ENCODE measurements at places on chromosomes 16 and 17. TPM values are rescaled to one million over a fixed set of nuclear protein-coding genes. Genes with fewer than 3 reads are reported as not detected.

The RAD51D gene
- total RNA-seq = 9.7 TPM

The NUPR1 gene
- 5.4 TPM for total RNA-seq

The NDEL1 gene
- total RNA-seq = 50.5 TPM

The RNF222 gene
- not detected for total RNA-seq

The GNGT2 gene
- not detected for total RNA-seq

The CTF1 gene
- 2.7 TPM for total RNA-seq

The NFATC3 gene
- 12.4 TPM for total RNA-seq

The KCNH4 gene
- not detected for total RNA-seq

The TNS4 gene
- total RNA-seq = not detected

The CTRB2 gene
- not detected for total RNA-seq

The TIMP2 gene
- 133 TPM for total RNA-seq

The SPIRE2 gene
- total RNA-seq = 1.4 TPM

The ELMO3 gene
- total RNA-seq = 0.42 TPM

The PIRT gene
- total RNA-seq = not detected

The HBA2 gene
- not detected for total RNA-seq

The ROGDI gene
- 28.5 TPM for total RNA-seq

The CD300LB gene
- total RNA-seq = not detected

The MEOX1 gene
- total RNA-seq = not detected

The NACA2 gene
- total RNA-seq = not detected

The NSF gene
- 78.7 TPM for total RNA-seq

The MARCHF10 gene
- not detected for total RNA-seq

The SULT1A4 gene
- total RNA-seq = not detected

The KRT17 gene
- total RNA-seq = 2.8 TPM

The RAD51C gene
- 24.4 TPM for total RNA-seq

The RAMP2 gene
- not detected for total RNA-seq

The CDRT15 gene
- total RNA-seq = not detected

The TAT gene
- not detected for total RNA-seq

The TP53TG3C gene
- not detected for total RNA-seq

The CEP112 gene
- 9.7 TPM for total RNA-seq

The SREBF1 gene
- 55.1 TPM for total RNA-seq

The TBC1D3C gene
- not detected for total RNA-seq

The ZNF778 gene
- total RNA-seq = 19.5 TPM

The SHISA9 gene
- total RNA-seq = under 0.01 TPM

The NEUROD2 gene
- not detected for total RNA-seq

The GRAPL gene
- not detected for total RNA-seq

The TBC1D3G gene
- total RNA-seq = not detected

The PIGW gene
- total RNA-seq = 8.2 TPM

The IGSF6 gene
- total RNA-seq = not detected

The LPCAT2 gene
- 32.3 TPM for total RNA-seq

The COPRS gene
- total RNA-seq = 87.4 TPM

The ABCA9 gene
- 1.8 TPM for total RNA-seq

The LGALS9B gene
- not detected for total RNA-seq

The ST6GALNAC1 gene
- not detected for total RNA-seq

The SRL gene
- total RNA-seq = not detected

The TCAP gene
- total RNA-seq = 0.30 TPM

The OR1A1 gene
- not detected for total RNA-seq

The C17orf113 gene
- total RNA-seq = under 0.01 TPM
